H1 (cell line): ENCODE measurements at places on chromosomes 12 and 14.
A peak's percentile ranks its signal among the peaks of the same experiment; 100 is the strongest.

DNA sequence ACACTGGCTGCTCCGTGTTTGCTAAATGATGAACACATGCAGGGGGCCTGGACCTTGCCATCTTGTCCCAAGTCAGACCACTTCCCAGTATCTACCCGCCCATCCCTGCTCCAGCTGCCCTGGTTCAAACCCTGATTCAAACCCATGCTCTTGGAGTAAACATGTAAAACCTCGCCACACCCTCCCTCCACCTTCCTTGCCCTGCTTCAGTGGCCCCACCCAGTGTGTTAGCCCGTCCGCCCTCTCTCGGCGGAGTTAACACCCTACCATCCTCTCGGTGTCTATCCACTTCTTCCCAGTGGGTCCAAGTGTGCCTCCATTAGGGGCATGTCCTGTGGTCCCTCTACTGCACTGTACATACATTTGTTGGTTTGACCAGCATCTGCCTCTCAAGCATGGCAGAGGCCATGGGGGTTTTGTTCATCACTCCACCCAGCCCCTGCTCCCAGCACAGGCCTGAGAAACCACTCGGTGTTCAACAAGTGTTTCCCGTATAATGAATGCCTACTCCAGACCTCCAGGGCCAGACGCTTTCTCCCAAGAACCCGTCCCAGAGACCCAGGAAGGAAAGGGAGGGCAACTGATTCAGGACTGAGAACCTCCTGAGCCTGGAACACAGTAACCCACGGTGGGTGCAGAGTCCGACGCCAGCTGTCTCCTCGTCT lies 37.1 kb downstream of the P2RX4 start:
- H3K4me1 ChIP-seq, result no peaks in the 10 kb centered on the region
- no peak for DNase-seq
- H3K27me3 ChIP-seq, result no peaks in the 10 kb centered on the region
- peaks cover 33% of the 10 kb centered on the region for H3K36me3 ChIP-seq
- H3K27ac ChIP-seq, result no peak overlapping the region

- no peaks in the 10 kb centered on the region for H3K27me3 ChIP-seq
- no peaks in the 10 kb centered on the region for H3K36me3 ChIP-seq
- no peak overlapping the region for H3K27ac ChIP-seq
- no peak overlapping the region for H3K4me3 ChIP-seq
- DNase-seq, result no peak
Observed at GRCh38 chr12:26185532-26186320, 9.6 kb upstream of the SSPN start.

DNA sequence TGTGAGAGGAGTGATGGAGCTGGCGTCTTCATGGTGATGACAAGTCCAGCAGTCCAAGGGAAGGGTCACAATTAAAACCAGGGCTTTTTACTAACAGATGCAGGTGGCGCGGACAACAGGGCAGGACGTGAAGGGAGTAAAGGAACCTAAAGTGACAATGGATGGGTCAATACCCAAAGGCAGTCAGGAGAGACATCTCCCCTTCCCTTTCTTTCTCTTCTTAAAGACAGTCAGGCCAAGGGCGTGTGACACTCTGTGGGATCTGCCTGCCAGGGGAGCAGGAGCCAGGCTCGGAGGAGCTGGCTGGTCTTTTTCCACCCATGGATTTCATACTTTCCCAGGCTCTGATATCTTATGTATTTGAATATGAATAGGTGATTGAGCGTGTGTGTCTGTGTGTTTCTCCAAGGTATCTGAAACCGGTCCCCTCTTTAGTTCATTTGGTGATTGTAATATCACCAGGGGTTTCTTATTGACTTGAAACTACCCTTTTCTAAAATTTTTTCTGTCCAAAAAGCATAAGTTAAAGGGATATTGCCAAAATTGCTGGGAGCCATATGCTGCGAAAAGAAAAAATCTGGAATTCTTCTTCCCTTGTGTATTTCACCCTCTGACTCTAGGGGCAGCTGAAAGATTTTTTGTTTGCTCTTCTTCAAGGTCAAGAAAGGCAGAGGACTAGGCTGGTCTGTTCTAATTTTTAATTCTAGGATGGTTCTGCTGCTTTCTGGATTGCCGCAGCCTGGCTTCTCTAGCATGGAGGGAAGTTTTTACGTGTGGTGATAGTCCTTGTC lies 61.8 kb downstream of the FBXL14 start:
- peaks cover 72% of the 10 kb centered on the region for H3K27me3 ChIP-seq
- no peak for DNase-seq
- H3K27ac ChIP-seq, result no peak overlapping the region
- no peak overlapping the region for H3K4me3 ChIP-seq
- peaks cover 4% of the 10 kb centered on the region for H3K4me1 ChIP-seq

GRCh38 chr12:97306147-97306546 lies 156.5 kb upstream of the RMST start:
- H3K27ac ChIP-seq, result no peak overlapping the region
- H3K4me1 ChIP-seq, result no peaks in the 10 kb centered on the region
- H3K36me3 ChIP-seq, result no peaks in the 10 kb centered on the region
- DNase-seq, result no peak

- 0 out of 2 replicates have a peak, but pooled peaks cover 2% of the 10 kb centered on the region for H3K36me3 ChIP-seq
- H3K4me1 ChIP-seq, result no peaks in the 10 kb centered on the region
- DNase-seq, result no peak
- no peaks in the 10 kb centered on the region for H3K27me3 ChIP-seq
Observed at GRCh38 chr14:99199846-99200653, 71.9 kb downstream of the BCL11B start.

- H3K36me3 ChIP-seq, result no peaks in the 10 kb centered on the region
- H3K27ac ChIP-seq, result no peak overlapping the region
- peak overlapping the region; percentile 48 for H3K4me3 ChIP-seq
- DNase-seq, result peak; percentile 21
- H3K4me1 ChIP-seq, result no peaks in the 10 kb centered on the region
- no peaks in the 10 kb centered on the region for H3K27me3 ChIP-seq
Observed at GRCh38 chr12:127381043-127381668, 885.8 kb upstream of the TMEM132C start.

- H3K27ac ChIP-seq, result no peak overlapping the region
- no peak overlapping the region for H3K4me3 ChIP-seq
- H3K36me3 ChIP-seq, result no peaks in the 10 kb centered on the region; the same call in 1 of the 2 replicates
- no peaks in the 10 kb centered on the region for H3K27me3 ChIP-seq
Observed at GRCh38 chr14:42112108-42112507, 505.4 kb downstream of the LRFN5 start.

GRCh38 chr14:39451811-39452210 lies 19.6 kb upstream of the FBXO33 start:
- H3K4me1 ChIP-seq, result no peaks in the 10 kb centered on the region
- no peak for DNase-seq
- H3K27me3 ChIP-seq, result no peaks in the 10 kb centered on the region
- H3K36me3 ChIP-seq, result no peaks in the 10 kb centered on the region
- H3K27ac ChIP-seq, result no peak overlapping the region

GRCh38 chr14:75825147-75825592 lies 156.6 kb downstream of the TGFB3 start:
- H3K27me3 ChIP-seq, result no peaks in the 10 kb centered on the region
- no peak overlapping the region for H3K4me3 ChIP-seq

GRCh38 chr14:53955671-53956426 lies 776 bp downstream of the BMP4 start:
- peaks cover 4% of the 10 kb centered on the region for H3K4me1 ChIP-seq
- DNase-seq, result peak; percentile 84
- H3K4me3 ChIP-seq, result peak overlapping the region; percentile 54
- H3K27ac ChIP-seq, result no peak overlapping the region
- peaks cover 48% of the 10 kb centered on the region for H3K27me3 ChIP-seq

- H3K4me1 ChIP-seq, result no peaks in the 10 kb centered on the region
- H3K4me3 ChIP-seq, result no peak overlapping the region
- DNase-seq, result no peak
- H3K27ac ChIP-seq, result no peak overlapping the region
- H3K36me3 ChIP-seq, result no peaks in the 10 kb centered on the region
Observed at GRCh38 chr12:67909091-67909531, 80.1 kb upstream of the IFNG-AS1 start.

DNA sequence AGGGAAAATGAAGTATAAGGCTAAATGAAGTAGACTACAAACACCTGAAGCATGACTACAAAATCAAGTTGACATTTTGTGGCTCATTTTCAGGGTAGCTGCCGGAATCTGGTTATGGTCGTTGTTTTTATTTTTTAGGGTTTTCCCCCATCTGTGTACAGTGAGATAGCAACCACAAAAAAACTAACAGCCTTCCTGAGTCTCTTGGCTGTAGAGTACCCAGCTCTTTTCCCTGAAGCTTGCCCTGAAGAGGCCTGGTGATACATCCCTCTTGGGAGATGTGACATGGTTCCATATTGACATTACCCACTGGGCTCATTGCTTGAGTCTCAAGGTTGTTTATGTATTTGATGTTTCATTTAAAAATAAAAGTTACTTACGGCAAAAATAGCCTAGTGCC lies 424.0 kb downstream of the ZFP36L1 start:
- no peak for DNase-seq
- H3K4me1 ChIP-seq, result peaks cover 3% of the 10 kb centered on the region; the same call in 1 of the 2 replicates

GRCh38 chr12:92070054-92070863 lies 75.4 kb downstream of the BTG1 start:
- H3K27me3 ChIP-seq, result no peaks in the 10 kb centered on the region
- no peak for DNase-seq
- H3K4me1 ChIP-seq, result no peaks in the 10 kb centered on the region
- H3K4me3 ChIP-seq, result no peak overlapping the region
- H3K36me3 ChIP-seq, result no peaks in the 10 kb centered on the region

DNA sequence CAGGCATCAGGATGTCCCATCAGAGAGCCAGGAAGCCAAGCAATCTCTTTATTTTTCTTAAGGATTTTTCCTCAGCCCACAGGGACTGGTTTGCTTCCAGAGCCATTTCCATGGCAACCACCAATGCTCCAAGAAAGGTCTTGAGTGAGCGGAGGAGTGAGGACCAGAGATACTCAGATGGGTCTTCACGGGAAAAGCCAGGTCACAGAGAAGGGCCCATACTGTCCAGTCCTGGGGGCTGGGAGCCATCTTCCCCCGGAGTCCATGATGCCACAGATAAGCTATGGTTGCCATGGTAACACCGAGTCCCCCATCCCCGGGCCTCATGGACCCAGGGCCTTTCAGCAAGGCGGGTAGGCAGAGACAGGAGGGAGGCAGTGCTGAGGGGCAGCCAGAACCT lies 28.6 kb downstream of the CMKLR1 start:
- H3K27me3 ChIP-seq, result no peaks in the 10 kb centered on the region
- peaks cover 2% of the 10 kb centered on the region for H3K4me1 ChIP-seq
- H3K27ac ChIP-seq, result no peak overlapping the region
- DNase-seq, result no peak
- H3K4me3 ChIP-seq, result no peak overlapping the region
- no peaks in the 10 kb centered on the region for H3K36me3 ChIP-seq

DNA sequence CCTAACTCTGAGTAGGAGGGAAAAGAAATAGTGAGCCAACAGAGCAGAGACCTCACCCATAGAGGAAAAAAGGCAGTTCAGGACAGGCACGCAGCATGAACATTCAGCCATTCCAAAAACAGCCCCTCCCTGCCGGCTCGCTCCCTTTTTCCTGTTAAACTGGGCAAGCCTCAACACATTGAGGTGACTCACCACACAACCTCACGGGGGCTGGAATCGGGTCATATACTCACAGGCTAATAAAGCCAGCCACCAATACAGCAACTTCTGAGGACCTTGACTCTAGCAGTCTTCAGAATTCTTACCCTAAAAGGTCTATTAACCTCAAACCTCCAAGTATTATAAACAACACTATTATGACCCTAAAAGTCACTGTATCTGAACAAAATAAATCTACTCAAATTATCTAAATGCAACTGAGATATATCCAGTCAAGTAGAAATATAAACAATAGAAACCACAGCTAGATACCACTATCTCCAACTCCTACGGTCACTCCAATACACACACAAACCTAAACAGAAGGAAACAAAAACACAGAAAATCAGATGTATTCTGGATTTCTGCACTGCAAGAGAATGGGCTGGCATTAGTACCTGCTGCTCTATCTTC lies 6.3 kb downstream of the YBX3 start:
- no peaks in the 10 kb centered on the region for H3K27me3 ChIP-seq
- DNase-seq, result no peak
- peaks cover 8% of the 10 kb centered on the region for H3K4me1 ChIP-seq

DNA sequence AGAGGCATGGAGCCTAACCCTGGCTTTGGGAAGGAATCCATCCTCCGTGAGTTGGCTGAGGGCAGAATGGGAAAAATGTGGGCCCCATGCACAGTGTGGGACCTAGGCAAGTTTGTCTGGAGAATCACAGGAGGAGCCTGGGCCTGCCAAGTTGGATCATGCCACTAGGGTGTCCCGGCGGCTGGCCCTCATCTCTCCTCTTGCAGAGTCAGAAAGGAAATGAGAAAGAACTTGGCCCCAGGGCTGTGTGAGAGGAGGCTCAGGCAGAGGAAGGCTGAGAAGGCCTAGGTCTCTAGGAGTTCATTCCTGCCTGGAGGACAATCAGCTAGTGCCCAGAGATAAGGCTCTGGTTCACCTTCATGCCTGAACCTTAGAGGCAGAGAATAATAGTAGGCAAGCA lies 2.5 kb upstream of the ESRRB start:
- H3K4me3 ChIP-seq, result no peak overlapping the region
- DNase-seq, result no peak
- peaks cover 3% of the 10 kb centered on the region; the same call in 1 of the 2 replicates for H3K4me1 ChIP-seq
- no peak overlapping the region for H3K27ac ChIP-seq
- peaks cover 40% of the 10 kb centered on the region for H3K27me3 ChIP-seq
- H3K36me3 ChIP-seq, result peaks cover 6% of the 10 kb centered on the region; the same call in 1 of the 2 replicates

DNA sequence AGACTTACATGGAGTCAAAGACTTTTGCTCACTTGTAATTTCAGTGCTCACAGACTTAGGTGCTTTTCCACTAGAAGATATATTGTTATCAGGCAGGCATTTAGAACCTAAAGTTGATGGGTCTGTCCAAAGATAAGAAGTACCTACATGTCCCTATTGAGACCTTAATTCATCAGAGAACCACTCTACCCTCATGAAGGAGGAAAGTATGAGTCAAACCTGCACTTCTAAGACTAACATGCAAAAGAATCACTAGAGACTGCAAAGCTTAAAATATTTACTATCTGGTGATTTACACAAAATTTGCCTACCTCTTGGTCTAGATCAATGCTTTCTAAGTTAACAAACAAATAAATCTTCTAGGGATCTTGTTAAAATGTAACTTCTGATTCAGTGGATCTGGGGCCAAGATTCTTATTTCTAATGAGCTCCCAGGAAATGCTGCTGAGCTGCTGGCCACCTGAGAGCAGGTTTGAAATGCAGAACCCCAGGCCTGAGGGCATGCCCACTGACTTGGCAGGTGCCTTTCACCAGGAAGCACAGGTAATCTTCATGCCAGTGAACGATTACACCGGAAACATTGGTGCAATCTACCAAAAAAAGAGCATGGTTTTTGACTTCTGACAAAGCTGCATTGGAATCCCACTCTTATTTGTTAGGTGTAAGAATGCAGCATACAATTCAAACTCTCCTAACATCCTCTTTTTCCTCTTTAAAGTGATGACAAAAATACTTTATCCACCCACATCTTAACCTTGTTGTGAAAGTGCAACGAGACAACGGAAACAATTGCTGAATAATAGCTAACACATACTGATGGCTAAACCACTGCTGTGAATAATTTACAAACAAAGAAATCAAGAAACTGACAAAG lies 214.2 kb downstream of the ADAMTS20 start:
- no peaks in the 10 kb centered on the region for H3K4me1 ChIP-seq
- H3K27ac ChIP-seq, result no peak overlapping the region
- no peak for DNase-seq
- no peak overlapping the region for H3K4me3 ChIP-seq

- no peak for DNase-seq
- no peaks in the 10 kb centered on the region for H3K27me3 ChIP-seq
- H3K4me3 ChIP-seq, result no peak overlapping the region
- H3K27ac ChIP-seq, result no peak overlapping the region
- H3K4me1 ChIP-seq, result no peaks in the 10 kb centered on the region
Observed at GRCh38 chr12:49225576-49226166, 36.8 kb upstream of the TUBA1A start.

- H3K27me3 ChIP-seq, result no peaks in the 10 kb centered on the region
- H3K27ac ChIP-seq, result no peak overlapping the region
- 0 out of 2 replicates have a peak, but pooled peaks cover 2% of the 10 kb centered on the region for H3K4me1 ChIP-seq
- H3K36me3 ChIP-seq, result no peaks in the 10 kb centered on the region
- no peak overlapping the region for H3K4me3 ChIP-seq
Observed at GRCh38 chr14:34837801-34838322, 37.3 kb downstream of the BAZ1A start.
